ENCODE measurements at places on chromosomes 4 and X.

GRCh38 chrX:150086371-150086770 lies 148.1 kb upstream of the EOLA2 start:
- DNase-seq: no peak

- no peak for DNase-seq
Observed at GRCh38 chrX:124030520-124030919, 69.0 kb downstream of the STAG2 start.

DNA sequence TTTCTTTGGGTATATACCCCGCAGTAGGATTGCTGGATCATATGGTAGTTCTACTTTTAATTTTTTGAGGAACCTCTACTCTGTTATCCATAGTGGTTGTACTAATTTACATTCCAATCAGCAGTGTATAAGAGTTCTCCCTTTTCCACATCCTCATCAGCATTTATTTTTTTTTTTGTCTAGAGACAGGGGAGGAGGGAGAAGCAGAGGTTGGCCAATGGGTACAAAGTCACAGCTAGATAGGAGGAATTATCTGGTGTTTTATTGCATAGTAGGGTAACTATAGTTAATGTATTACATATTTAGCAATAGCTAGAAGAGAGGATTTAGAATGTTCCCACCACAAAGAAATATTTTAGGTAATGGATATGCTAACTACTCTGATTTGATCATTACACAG lies 107.4 kb downstream of the TSPAN7 start:
- no peak for DNase-seq

- no peak for DNase-seq
Observed at GRCh38 chr4:54937501-54937900, 187.9 kb downstream of the KDR start.

DNA sequence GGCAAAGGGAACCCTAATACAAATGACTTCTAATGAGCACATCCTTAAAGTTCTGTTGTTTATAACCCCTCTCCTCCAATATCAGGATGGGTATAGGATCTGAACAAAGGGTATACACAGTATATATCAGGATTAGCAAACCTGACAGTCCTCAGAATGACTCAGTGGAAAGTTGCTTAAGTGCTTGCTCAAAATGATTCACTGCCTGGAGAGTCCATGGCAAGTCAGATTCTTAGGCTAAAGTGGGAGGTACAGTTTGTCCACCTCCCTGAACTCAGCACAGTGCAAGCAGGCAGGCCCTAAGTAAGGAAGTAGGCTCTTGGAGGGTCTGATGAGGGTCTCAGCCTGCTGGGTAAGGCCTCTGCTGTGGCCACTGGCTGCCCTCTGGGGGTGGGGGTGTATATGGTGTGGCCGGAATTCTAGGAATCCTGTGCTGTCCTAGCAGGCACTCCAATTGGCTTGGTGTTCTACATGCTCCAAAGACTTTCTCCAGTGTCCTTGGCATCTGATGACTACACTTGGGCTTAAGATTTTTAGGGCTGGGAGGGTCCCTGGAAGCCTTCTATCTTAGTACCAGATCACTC lies 54.3 kb downstream of the CHRDL1 start:
- DNase-seq: no peak

DNA sequence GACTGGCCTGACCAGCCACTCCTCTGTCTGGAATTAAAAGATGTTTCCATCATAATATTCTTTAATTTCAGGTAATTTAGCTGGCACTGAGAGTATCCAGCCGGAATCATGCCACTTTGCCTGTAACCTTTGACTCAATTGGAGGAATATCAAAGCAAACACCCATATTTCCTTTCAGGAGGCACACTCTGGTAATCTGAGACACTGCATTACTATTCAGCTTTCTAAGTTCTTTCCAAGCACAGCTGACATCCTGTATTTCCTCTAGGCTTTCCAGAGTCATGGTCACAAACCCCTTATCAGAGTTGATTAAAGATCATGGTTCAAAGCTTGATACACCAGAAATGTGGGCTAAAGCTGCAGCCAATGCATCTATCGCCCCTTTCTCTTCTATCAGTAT lies 29.3 kb downstream of the INTS12 start:
- DNase-seq: peak; percentile 14

- no peak for DNase-seq
Observed at GRCh38 chr4:147447786-147448185, 33.1 kb upstream of the EDNRA start.

- peak; percentile 27 for DNase-seq
Observed at GRCh38 chrX:30935985-30936384, 46.9 kb upstream of the TAB3 start.

DNA sequence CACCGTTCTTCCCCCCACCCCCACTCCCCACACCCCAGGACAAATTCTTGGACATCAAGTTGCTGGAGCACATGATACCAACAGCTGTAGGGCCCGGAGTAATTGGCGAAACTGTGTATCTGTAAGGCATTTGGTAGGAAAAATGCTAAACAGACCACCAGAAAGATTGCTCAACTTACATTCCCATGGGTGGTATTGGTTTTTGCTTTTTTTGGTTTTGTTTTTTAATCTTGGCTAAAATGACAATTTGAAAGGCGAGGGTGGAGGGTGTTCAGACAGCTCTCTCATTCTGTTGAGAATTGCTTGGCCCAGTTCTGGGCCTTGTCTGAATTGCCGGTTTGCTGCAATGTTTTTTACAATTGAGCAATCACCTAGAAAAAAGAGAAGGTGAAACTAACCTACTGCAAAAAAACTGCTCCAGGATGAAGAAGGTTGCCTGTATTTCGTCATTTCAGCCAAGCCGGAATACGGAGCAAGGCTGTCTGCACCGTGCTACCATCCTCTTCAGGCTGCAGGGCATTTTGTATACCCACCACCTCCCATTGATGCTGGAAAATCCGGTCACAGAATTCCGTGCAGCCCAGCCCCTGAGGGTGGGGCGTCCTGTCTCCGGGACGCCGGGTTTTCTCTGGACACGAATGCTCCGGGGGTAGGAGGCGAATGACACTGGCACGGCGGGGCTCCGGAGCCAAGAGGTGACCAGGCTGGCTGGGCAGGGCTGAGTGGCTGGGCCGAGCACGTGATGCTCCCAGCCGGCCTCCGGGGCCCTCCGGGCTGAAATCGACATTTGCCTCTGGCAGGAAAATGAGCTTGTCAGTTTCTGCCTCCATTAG lies at the start of gene CLCN4:
CLCN4 (plus strand) TSS at position 777 of the 833 bp plus-strand sequence. CDS start 28,058 bp downstream, outside the sequence.
- peak; percentile 52 for DNase-seq

GRCh38 chrX:39755143-39756032 lies 342.4 kb downstream of the BCOR start:
- peak; percentile 83 for DNase-seq

DNA sequence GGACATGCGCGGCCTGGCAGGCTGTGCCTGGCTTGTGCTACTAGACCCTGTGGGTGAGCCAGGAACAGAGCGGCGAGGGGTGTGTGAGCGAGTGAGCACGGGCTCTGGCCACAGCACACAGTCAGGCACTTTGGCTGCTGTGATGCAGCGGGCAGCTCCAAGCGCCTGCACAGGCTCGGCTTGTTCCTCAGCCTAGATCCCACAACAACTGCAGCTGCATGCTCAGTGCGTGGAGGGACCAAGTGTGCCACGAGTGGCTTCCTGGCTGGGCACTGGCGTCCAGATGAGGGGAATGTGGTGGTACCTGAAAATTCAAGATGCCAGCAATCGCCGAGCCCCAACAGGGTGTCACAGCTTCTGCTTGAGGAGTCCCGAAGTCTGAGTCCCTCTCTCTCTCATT lies 1056.6 kb downstream of the RAPGEF2 start:
- no peak for DNase-seq
